Ureter (tissue), 1 donor: ENCODE measurements at places on chromosomes 4 and X. TPM values are rescaled to one million over a fixed set of nuclear protein-coding genes. Genes with fewer than 3 reads are reported as not detected.

DNA sequence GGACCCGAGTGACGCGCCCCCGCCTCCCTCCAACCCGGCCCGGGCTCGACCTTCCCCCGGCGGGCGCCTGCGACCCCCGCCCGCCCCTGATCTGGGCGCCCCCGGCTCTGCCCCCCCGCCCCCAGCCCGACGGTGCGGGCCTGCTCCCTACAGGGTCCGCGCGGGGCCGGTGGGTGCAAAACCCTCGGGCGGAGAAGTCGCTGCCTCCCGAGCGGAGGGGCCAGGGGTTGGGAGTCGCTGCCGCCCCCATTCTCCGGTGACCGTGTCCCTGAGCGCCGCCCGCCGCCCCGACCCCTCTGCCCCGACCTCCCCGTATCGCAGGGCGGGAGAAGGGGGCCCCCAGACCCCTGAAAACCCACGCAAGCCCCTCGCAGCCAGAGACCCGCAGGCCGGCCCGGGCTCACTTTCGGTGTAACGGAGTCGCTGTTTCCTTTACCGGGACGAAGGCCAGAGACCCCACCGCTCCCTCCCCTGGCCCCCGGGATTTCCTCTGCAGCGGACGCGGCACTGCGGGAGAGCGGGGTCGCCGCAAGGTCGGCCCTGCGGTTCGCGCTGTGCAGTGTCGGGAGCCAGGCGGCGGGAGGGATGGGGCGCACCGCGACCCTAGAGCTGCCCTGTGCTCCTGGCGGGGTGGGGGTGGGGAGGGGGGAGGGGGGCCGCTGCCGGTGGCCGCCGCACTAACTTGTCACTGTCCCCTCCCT is 729 bp upstream of the CPLX1 start:
- DNase-seq, result no peak

- DNase-seq, result no peak
Observed at GRCh38 chr4:171025776-171026175, 787.4 kb upstream of the GALNTL6 start.

Gene LRIT3
- 0.65 TPM for total RNA-seq

DNA sequence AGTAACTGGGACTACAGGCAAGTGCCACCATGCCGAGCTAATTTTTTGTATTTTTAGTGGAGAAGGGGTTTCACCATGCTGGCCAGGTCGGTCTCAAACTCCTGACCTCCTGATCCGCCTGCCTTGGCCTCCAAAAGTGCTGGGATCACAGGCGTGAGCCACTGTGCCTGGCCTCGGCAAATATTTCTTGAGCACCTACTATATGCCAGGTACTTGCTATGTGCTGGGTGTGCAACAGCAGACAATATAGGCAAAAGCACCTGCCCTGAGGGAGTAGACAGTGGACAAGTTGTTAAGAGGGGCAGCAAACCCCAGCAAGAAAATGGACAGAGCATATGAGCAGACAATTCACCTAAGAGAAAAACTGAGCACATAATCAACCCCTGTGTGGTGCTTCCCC is 51.0 kb upstream of the CDKN2AIP start:
- DNase-seq, result no peak

Gene GLRA2
- total RNA-seq, result not detected

DNA sequence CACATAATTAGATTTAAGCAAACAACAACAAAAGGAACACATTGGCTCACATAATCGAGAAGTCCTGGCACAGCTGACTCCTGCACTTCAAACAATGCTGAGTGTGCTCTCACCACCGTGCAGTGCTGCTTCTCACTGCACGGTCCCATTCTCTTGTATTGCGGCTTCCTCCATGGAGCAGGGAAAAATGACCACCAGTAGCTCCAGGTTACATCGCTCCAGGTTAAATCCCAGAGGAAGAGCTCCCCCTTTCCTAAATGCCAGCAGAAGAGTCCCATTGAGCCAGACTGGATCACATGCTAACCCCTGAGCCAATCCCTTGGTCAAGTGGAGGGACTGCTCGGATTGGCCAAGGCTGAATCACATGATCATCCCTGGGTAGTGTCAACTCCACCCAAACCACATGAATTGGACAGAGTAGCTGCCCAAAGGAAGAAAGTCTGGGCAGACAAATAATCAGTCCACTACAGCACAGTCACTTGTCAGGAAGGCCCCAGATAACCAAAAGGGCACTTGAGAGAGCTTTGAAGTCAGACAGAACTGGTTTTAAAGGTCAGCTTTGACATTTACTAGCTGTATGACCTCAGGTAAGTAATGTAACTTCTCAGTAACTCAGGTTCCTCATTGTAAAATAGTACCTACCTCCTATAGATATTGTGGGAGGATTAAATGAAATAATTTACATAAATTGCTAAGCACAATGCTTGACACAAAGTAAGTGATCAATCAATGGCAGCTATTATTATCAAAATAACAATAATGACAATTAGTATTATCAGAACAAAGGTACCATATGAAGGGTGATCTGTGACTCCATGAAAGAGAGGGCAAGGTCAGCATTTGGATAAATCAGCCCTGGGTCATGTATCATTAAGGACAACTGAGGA is 14.3 kb downstream of the TEC start:
- no peak for DNase-seq

- DNase-seq, result no peak
Observed at GRCh38 chr4:141417387-141417786, 196.7 kb downstream of the ZNF330 start.

DNA sequence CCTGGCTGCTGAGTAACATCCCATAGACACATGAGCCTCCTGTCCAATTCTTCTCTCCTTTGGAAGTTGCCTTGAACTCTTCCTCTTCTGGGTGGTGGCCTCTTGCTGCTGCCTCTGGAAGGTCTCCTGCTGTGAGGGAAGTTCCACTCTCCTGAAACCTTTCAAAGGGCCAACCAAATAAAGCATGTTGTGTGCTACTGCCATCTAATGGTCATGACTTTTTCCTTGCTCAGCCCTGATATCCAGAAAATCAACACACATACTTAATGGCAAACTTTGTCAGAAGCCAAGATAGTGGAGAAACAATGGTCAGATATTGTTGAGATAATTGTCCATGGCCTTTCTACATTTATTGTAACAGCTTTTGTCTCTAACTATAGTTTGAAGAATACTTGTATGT is 19.1 kb upstream of the ZXDA start:
- DNase-seq, result no peak

DNA sequence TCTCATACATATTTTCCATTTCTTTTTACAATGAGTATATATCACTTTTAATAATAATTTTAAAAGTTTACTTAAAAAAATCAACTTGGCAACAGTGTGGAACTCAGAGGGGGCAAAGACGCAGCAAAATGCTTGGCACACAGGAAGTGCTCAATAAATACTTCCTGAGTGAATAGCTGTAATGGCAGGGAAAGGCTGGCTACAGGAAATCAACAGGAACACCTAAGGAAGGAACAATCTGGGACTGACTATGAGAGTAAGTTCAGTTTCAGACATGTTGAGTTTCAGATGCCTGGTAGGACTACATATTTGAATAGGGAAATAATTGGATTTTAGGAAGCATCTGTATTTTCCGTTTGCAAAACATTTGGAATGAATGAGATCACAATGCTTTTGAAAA is 137.6 kb downstream of the SCLT1 start:
- DNase-seq, result no peak

Gene MTHFD2L
- total RNA-seq, result 15.9 TPM

Gene PPEF2
- total RNA-seq, result not detected

DNA sequence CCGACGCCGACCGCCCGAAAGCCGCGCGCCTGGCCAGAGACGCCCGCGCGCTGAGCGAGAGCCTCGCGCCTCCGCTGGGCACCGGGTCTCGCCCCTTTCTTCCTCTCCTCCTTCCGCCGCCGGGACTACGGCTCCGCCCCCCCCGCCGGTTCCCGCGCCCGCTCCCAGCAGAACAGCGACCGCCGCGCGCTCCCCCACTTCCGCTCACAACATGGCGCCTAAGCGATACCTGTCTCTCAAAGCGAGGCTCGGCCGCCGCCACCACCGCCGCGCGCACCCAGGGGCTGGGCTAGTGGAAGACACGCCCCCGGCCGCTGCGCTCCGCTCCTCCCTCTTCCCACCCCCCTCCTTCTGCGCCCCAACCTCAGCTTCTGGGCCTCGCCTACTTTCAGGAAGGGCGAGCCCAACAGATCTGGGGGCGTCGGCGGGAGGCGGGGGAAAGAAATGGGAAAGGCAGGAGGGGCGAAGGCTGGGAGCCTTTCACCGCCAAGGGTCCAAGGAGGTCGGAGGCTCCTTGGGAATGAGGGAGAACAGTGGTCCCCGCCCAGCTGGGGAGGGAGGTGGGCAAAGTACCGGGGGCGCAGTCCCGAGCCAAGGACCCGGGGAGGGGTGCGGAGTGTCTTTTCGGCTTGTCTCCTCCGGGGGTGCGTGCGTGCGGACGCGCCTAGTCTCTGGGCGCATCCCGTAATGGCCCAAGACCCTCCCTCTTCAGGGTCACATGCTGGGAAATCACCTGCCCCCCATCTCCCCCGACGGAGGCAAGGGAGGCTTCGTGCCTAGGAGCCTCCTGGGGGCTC is at the start of gene RPS6KA3:
Gene RPS6KA3 (minus strand): TSS at position 100 of the 797 bp plus-strand sequence. CDS start 277 bp downstream, outside the sequence.
- peak; percentile 92 for DNase-seq

GRCh38 chrX:144219035-144219434 is 335.2 kb downstream of the UBE2NL start:
- DNase-seq, result no peak

Gene ARL9
- total RNA-seq, result 1.3 TPM

GRCh38 chrX:131187206-131187605 is 101.9 kb downstream of the IGSF1 start:
- no peak for DNase-seq

DNA sequence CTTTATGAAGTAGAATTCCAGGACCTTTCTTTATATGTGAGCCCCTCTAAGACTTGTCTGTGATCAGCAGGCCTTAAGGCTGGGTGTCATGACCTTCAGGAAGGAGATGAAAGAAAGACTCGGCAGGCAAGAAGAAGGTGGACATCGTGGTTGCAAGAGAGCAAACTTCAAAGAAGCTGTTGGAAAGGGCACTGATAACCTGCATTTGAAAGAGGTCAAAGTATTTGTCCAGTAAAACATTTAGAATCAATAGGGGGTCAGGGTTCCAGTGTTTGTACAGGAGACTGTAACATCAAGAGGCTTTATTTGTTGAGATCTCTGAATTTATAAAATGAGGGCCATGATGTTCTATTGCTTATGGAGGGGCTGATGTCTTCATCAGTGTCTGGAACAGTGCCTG is 44.2 kb downstream of the COMMD8 start:
- no peak for DNase-seq

Gene POU4F2
- not detected for total RNA-seq

- DNase-seq, result no peak
Observed at GRCh38 chr4:70841951-70842350, 2.3 kb upstream of the GRSF1 start.

Gene RAB40AL
- total RNA-seq, result 2.3 TPM

- no peak for DNase-seq
Observed at GRCh38 chr4:170247596-170247995, 157.8 kb upstream of the AADAT start.

DNA sequence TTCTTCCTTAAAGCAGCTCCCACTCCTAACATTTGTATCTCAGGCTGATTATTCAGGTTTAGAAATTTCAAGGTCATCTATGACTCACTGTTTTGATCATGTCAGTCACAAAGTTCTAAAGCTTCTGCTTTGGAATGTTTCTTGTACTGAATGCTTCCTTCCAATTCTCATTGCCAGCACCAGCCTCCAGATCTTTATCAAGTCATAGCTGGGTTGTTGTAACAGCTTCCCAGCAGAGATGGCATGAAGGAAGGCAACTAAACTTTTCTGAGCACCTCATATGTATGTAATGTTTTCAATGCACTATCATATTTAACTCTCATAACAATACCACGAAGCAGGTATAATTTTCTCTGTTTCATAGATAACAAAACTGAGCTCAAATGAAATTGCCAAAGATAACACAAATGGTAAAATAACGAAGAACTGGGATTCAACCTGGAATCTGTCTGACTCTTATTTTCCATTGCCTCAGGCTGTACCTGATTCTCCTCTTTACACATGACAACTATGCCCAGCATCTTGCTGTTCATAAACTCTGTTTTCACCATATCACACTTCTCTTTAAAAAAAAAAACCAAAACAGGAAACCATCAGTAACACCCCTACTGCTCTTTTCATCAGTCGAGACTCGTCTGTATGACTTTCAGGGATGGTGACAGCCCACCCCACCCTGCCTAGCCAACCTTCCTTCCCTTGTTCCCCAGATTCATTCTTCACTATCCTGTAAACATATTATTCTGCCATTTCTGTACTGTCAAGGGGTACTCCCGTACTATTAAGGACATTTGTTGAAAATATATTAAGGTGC is 13.4 kb downstream of the TRPC3 start:
- DNase-seq, result no peak

Gene HHIP
- 2.8 TPM for total RNA-seq

GRCh38 chrX:22338740-22339139 is 66.0 kb downstream of the CBLL2 start:
- DNase-seq, result no peak

DNA sequence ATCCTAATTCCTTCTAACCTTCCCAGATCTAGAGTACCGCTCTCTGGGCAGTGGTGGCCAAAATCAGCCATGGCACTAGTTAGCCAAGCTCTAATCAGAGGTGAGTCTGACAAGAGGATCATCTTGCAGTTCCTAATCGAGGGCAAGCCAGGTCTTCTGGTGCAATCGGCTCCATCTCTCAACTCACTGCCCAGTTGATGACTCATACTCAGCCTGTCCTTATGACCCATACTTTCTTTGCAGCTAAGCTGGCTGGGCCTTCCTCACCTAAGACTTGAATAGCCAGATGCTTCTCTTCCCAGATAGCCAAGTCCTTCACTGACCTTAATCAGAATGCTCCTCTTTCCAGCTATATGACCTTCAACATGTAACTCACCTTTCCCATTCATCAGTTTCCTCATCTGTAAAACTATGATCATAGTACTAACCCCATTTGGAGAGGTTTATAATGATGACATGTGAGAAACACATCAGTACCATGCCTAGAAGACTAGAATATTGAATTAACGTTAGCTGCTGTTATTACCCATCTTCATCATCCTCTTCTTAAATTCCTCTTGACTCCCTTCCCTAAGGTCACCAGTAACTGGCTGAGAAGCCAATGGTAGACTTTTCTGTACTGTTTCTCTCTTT is 57.1 kb downstream of the RELL1 start:
- DNase-seq, result no peak

Gene NOCT
- total RNA-seq, result 4.8 TPM

- DNase-seq, result no peak
Observed at GRCh38 chr4:123652476-123652875, 255.9 kb downstream of the SPRY1 start.

DNA sequence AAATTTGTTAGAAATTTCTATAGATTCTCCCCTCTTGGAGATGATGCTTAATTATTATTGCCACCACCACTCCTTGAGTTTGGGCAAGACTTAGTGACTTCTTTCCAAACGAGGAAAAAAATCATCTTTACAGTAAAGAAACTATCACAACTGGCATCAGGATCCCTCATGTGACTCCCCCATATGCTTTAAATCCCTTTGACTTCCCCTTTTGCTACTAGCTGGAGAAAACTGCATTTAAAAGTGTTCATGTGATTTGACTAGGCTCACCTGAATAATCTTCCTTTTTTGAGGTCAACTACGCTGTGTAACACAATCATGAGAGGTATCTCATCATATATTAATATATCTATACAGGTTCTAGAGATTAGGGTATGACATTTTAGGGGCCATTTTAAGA is 30.3 kb upstream of the ENOX2 start:
- no peak for DNase-seq

GRCh38 chr4:143357161-143357845 is 20.6 kb downstream of the GAB1 start:
- no peak for DNase-seq
